Liver (tissue), 10 donors: ENCODE measurements at places on chromosomes 1 and 21. TPM values are rescaled to one million over a fixed set of nuclear protein-coding genes. Genes with fewer than 3 reads are reported as not detected.

DNA sequence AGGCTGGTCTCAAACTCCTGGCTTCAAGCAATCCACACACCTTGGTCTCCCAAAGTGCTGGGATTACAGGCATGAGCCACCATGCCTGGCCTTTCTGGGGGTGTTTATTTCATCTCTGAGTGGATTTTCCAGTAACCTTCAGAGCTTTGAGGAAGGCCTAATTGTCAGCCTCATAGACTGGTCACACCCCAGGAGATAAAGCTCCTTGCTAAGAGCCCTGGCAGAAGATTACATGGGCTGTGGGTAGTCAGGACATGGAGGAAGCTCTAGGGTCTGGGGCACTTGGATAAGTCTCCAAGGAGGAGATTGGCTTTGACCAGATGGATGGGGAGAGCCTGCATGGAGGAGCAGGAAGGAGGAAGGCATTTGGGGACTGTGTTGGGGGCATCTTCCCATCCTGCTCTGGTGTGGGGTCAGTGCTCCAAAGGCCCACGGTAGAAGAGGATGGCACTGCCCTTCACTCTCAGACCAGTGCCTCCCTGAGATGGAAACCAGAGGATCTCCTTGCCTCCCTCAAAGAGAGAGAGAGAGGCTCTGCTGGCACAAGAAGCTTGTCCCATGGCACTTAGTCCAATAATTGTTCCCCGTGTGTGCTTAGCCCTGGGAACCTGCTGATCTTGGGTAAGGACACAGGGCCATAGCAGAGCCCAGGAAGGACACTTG lies 14.7 kb upstream of the GSTM4 start:
- peaks cover 6% of the 10 kb centered on the region for H3K4me1 ChIP-seq
- no peak for DNase-seq
- H3K4me3 ChIP-seq, result no peak overlapping the region
- no peak overlapping the region for H3K27ac ChIP-seq

DIRAS3 gene
- total RNA-seq, result not detected

C1QA gene
- total RNA-seq, result 113 TPM

GRCh38 chr1:9844106-9844505 lies 20.3 kb upstream of the CLSTN1 start:
- H3K27ac ChIP-seq, result no peak overlapping the region
- no peaks in the 10 kb centered on the region for H3K27me3 ChIP-seq
- no peaks in the 10 kb centered on the region for H3K36me3 ChIP-seq
- no peaks in the 10 kb centered on the region for H3K4me1 ChIP-seq
- H3K4me3 ChIP-seq, result no peak overlapping the region
- DNase-seq, result no peak

DNA sequence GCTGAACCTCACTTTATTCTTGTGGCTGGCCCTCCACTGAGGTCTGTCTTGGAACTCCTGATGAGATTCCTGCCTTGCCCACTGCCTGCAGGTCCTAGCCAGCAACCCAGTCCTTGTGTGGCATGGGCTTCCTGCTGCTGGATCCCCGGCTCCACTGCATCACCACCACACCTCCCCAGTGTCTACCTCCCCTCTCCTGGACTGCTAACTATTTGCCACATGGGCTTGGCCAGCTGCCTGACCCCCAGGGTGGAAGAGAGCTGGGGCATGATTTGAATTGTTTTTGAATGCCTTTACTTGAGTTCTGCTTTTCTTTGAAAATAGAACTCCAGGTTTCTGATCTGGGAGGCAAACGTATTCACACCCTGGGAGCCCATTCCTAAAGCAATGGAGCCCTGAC lies 41.2 kb downstream of the SPAG17 start:
- H3K4me1 ChIP-seq, result no peaks in the 10 kb centered on the region
- H3K27me3 ChIP-seq, result no peaks in the 10 kb centered on the region
- no peak overlapping the region for H3K4me3 ChIP-seq

GRCh38 chr1:200673952-200674823 lies 4.5 kb upstream of the DDX59 start:
- DNase-seq, result no peak
- H3K27ac ChIP-seq, result no peak overlapping the region
- peaks cover 4% of the 10 kb centered on the region for H3K4me1 ChIP-seq
- H3K27me3 ChIP-seq, result no peaks in the 10 kb centered on the region
- no peak overlapping the region for H3K4me3 ChIP-seq

- H3K4me1 ChIP-seq, result no peaks in the 10 kb centered on the region
- no peak overlapping the region for H3K27ac ChIP-seq
- DNase-seq, result no peak
- H3K36me3 ChIP-seq, result no peaks in the 10 kb centered on the region
These were observed 505.2 kb downstream of the PLPP3 start for GRCh38 chr1:56074007-56074651.

DNA sequence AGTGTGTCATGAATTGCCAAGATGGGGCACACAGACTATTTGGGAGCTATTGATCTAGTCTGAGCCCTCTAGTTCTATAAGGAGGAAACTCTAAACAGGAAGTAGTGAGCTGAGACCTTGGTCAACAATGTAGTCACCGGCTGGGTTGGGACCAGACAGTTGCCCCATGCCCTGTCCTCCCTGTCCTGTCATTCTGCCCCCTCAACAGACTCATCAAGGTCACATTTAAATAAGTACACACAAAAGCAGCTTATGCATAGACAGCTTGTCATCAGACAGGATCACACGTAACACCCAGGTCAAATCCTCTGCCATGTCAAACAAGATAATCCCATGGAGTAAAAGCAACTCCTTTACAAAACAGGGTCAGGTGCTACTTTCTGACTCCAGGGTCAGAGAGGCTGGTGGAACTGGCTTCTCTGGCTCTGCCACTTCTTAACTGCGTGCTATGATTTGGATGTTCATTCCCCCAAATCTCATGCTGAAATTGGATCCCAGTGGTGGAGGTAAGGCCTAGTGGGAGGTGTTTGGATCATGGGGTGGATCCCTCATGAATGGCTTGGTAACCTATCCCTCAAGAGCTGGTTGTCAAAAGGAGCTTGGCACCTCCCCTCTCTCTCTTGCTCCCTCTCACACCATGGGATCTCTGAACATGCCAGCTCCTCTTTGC lies 128.9 kb downstream of the HIVEP3 start:
- H3K4me1 ChIP-seq, result no peaks in the 10 kb centered on the region
- H3K4me3 ChIP-seq, result no peak overlapping the region
- no peak overlapping the region for H3K27ac ChIP-seq
- DNase-seq, result no peak
- H3K36me3 ChIP-seq, result no peaks in the 10 kb centered on the region

SPATA6 gene
- 1.7 TPM for total RNA-seq

KIF17 gene
- total RNA-seq, result 1.7 TPM

- H3K27me3 ChIP-seq, result no peaks in the 10 kb centered on the region
- H3K4me3 ChIP-seq, result no peak overlapping the region
- H3K36me3 ChIP-seq, result no peaks in the 10 kb centered on the region
- DNase-seq, result no peak
- H3K4me1 ChIP-seq, result no peaks in the 10 kb centered on the region
These were observed 556.8 kb downstream of the AGBL4 start for GRCh38 chr1:49466961-49467360.

GRCh38 chr1:178086766-178087165 lies 7.1 kb upstream of the RASAL2 start:
- H3K4me1 ChIP-seq, result no peaks in the 10 kb centered on the region
- DNase-seq, result no peak
- no peak overlapping the region for H3K4me3 ChIP-seq
- H3K27ac ChIP-seq, result no peak overlapping the region

KRTAP12-2 gene
- not detected for total RNA-seq

DNA sequence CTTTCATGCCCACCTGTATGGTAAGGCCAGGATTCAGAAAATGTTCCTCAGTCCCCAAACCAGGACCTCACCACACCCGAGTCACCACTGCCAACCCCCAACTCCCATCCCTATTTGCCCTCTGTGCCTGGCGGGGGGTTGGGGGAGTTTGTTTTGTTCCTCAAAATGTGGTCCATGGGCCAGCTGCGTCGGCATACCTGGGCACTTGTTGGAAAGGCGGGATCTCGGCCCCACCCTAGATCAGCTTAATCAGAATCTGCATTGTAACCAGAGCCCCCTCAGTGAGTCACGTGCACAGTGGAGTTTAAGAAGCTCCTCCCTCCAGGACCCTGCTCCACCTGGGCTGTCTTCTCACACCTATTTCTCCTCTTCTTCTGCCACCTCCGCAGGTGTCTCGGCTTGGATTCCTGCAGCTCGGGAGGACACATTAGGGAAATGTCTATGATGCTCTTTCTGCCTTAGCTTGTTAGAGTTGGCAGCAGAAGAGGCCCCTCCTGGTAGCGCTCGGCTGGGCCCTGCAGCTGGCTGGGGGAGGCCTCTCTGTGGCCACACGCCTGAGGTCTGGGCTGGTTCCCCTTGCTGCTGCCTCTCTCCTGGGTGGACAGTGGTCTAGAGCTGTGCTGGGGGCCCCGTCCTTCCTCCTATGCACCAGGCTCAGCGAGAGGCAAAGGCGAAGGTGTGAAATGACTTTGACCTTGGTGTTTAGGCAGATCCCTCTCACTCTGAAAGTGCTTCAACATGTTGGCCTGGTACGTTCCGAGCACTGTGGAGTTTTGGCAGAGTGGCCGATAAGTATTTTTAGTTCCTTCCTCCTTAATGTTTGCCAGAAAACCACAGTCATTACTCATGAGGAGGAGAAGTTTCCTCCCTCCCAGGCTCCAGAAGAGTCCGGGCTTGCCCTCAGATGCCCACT lies 41.8 kb upstream of the CAMTA1 start:
- peak overlapping the region; percentile 5 for H3K27ac ChIP-seq
- H3K4me3 ChIP-seq, result no peak overlapping the region
- no peaks in the 10 kb centered on the region for H3K4me1 ChIP-seq
- no peaks in the 10 kb centered on the region for H3K36me3 ChIP-seq

- H3K27ac ChIP-seq, result no peak overlapping the region
- no peak for DNase-seq
- H3K36me3 ChIP-seq, result no peaks in the 10 kb centered on the region
- no peak overlapping the region for H3K4me3 ChIP-seq
- no peaks in the 10 kb centered on the region for H3K27me3 ChIP-seq
These were observed 21.3 kb upstream of the KCNAB2 start for GRCh38 chr1:6024376-6024775.

GRCh38 chr1:235859789-235860188 lies 6.9 kb downstream of the LYST start:
- no peaks in the 10 kb centered on the region for H3K27me3 ChIP-seq
- no peak overlapping the region for H3K27ac ChIP-seq
- no peak overlapping the region for H3K4me3 ChIP-seq
- DNase-seq, result no peak

NMNAT2 gene
- 0.05 TPM for total RNA-seq

- H3K27ac ChIP-seq, result no peak overlapping the region
- no peak for DNase-seq
- H3K4me1 ChIP-seq, result peaks cover 5% of the 10 kb centered on the region
- no peak overlapping the region for H3K4me3 ChIP-seq
- no peaks in the 10 kb centered on the region for H3K27me3 ChIP-seq
- no peaks in the 10 kb centered on the region for H3K36me3 ChIP-seq
These were observed 5.0 kb upstream of the KIAA0040 start for GRCh38 chr1:175197531-175197930.

HPCA gene
- total RNA-seq, result not detected
